ENCODE measurements at places on chromosomes 5 and 9. TPM values are rescaled to one million over a fixed set of nuclear protein-coding genes. Genes with fewer than 3 reads are reported as not detected.

SLC6A3 gene
- not detected for total RNA-seq

WDR31 gene
- total RNA-seq: 1.7 TPM

DOCK8 gene
- total RNA-seq: 0.17 TPM

C6 gene
- not detected for total RNA-seq

TSSK1B gene
- 0.10 TPM for total RNA-seq

PCDHA9 gene
- total RNA-seq: 2.0 TPM

TUSC1 gene
- total RNA-seq: not detected

GRCh38 chr9:125913551-125913950, 166.4 kb downstream of the PBX3 start:
- DNase-seq: no peak

DNA sequence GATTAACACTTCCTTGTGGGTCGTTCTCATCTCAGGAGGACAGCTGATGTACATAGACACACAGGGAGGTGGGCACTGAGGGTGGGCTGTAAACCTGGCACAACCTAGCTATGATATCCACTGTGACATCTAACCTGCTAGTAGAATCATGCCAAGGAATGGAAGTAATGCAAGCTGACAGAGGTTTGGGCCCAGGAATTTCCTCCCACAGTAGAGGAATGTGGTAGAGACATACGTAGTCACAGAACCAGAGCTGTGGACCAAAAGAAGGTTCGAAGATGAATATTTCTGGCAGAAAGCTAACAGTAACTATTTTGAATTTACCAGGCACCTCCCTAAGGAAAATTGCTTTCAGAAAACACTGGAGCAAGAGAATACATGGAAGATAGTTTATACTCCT, 15.2 kb upstream of the DNAJC25 start:
- no peak for DNase-seq

- no peak for DNase-seq
Observed at GRCh38 chr5:171592736-171593135, 173.3 kb downstream of the FGF18 start.

- DNase-seq: no peak
Observed at GRCh38 chr5:59537961-59538749, 355.4 kb downstream of the PDE4D start.

GRCh38 chr9:121138561-121138960, 63.1 kb downstream of the RAB14 start:
- DNase-seq: no peak

GRCh38 chr9:125121146-125121545, 22.2 kb downstream of the SCAI start:
- no peak for DNase-seq

DNA sequence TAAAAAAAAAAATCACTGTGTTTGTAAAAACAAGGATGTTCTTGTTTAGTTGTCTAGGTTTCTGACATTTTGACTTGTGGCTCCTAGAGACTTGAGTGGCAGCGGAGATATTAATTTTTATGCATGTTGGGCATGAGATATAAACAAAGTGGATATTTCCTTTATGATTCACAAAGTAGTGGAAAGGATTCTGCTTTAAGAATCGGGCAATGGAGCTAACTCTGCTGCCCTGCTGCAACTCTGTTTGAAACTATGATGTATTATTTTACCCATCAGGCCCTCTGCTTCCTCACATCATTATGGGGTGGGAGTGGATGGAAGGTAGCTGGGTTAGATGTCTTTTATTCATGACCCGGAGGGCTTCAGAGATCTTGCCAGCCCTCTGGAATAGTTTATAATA, 94.1 kb upstream of the CD180 start:
- no peak for DNase-seq

- peak; percentile 72 for DNase-seq
Observed at GRCh38 chr9:135820661-135821060, 86.7 kb downstream of the CAMSAP1 start.

DNA sequence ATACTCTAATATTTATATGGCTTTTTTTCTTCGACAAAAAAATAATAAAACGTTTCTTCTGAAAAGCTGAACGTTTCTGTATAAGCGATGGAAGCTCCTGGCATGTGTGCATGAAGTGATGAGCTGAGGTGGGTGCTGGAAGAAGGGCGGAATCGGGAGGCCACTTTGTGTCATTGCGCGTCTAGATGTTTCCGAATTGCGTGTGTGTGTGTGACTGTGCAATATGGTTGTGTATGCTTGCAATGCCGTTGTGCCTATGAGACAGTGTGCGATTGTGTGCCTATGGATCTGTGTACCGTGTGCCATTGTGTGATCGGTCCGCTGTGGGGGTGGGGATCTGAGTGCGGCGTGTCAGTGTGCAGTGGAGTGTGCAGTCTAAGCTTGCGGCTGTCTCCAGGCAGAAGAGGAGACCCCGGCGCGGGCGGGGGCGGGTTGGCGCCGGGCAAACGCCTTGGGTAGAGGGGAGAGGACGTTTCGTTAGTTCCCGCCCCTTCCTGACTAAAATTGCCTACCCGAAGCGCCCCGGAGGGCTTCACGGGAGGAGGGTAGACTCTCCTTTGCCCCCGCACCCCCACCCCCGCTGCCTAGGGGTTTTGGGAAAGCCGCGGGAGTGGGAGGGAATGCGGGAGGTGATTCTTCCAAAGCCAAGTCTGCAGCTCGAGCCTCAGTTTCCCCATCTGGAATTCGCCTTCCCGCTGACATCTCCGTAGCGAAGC, 24.2 kb downstream of the PCDHGC5 start:
- DNase-seq: no peak

DNA sequence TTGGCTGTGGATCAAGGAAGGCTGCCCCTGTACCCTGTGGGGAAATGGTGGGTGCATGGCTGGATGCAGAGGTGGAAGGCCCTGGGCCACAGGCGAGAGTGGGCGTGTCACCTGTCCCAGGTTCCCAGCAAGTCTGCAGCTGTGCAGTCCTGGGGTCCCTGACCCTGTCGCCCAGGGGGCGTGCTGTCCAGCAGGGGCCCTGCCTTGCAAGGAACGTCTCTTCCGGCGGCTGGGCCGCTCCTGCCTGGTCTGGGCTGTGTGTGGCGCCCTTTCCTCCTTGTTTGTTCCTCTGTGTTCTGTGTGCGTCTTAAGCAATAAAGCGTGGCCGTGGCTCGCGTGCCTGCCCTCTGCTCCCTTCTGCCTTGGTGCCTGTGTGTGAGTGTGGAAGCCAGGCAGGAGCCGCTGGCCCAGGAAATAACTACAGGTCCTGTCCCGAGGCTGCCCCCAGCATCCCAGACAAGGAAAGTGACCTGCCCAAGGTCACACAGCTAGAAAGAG, 8.4 kb downstream of the SLC2A6 start:
- no peak for DNase-seq

DNA sequence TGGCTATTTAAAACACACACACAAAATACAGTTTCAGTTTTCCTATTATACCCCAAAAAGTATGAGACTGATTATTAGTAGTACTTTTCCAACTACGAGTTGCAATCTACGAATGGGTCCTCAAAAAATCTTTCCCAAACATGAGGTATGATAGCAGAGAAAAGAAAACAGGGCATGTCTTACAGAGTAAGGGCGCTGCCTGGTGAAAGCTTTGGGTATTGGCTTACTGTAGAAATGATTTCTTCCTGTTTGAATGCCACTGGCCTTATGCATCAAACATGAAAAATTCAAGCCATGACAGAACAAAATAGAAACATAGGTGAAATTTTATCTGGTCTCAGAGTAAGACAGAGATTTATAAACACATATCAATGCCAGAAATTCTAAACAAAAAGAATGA, 448.0 kb downstream of the SPOCK1 start:
- no peak for DNase-seq

DNA sequence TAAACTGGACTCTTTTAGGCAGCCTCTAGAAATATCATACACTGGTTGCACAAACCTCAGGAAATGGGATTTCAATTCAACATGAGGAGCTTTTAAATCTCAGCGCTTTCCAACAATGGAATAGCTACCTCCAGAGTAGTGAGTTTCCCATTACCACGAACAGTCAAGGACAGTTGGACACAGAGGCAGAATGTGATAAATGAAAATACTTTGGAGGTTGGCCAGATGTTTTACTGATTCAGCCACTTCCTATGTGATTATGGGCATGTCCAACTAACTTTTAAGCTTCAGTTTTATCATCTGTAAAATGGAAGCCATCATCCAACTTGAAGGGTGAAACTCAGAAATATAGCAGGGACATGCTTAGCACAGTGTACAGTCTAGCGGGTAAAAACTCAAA, 2.1 kb downstream of the FBXW2 start:
- DNase-seq: no peak

DNA sequence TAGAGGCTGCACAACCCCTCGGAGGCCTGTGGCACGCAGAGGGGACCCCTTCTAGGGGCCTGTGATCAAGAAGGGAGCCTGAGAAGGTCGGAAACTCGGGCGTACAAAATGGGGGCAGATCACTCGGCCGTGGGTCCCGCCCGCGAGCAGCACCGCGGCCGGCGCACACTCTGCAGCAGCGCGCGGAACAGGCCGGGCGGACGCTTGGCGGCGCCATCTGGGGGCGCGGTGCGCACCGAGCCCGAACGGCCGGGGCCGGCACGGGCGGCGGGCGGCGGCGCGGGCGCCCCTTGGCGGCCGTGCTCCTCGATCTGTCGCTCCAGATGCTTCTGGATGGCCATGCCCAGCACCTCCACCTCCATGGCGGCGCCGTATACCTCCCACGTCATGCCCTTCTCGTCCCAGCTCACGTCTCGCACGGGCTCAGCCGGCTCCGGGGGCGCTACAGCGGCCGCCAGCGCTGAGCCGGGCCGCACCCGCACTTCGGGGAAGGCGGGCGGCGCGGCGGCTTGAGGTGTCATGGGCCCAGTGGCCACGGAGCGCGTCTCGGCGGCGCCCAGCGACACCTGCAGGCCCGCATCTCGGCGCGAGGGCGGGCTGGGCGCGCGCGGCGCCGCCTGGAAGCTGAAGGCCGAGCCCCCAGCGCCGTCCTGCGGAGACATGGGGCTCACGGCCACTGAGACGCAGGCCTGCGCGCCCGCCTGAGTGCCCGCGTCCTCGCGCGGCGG, 13.1 kb downstream of the GPRIN1 start:
- DNase-seq: no peak

DNA sequence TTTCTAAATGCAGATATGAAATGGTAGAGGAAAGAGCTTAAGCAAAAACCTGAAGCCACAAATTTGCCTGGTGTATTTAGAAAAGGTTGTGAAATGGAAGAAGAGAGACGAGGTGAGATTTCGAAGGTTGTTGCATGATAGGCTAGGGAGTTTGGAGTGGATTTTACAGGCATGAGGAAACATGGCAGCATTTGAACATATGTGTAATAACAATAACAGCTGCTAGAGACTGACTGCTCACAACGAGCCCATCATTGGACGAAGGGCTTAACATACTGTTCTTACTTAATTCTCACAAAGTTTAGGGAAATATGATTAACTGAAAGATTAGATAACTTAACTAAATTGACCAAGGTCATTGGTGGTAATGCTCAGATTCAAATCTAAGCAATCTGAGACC, 108.1 kb downstream of the JAKMIP2 start:
- no peak for DNase-seq
